ENCODE measurements at places on chromosomes 13 and 19. TPM values are rescaled to one million over a fixed set of nuclear protein-coding genes. Genes with fewer than 3 reads are reported as not detected.

GRCh38 chr19:34017024-34017423, 155.3 kb upstream of the LSM14A start:
- DNase-seq, result no peak

DNA sequence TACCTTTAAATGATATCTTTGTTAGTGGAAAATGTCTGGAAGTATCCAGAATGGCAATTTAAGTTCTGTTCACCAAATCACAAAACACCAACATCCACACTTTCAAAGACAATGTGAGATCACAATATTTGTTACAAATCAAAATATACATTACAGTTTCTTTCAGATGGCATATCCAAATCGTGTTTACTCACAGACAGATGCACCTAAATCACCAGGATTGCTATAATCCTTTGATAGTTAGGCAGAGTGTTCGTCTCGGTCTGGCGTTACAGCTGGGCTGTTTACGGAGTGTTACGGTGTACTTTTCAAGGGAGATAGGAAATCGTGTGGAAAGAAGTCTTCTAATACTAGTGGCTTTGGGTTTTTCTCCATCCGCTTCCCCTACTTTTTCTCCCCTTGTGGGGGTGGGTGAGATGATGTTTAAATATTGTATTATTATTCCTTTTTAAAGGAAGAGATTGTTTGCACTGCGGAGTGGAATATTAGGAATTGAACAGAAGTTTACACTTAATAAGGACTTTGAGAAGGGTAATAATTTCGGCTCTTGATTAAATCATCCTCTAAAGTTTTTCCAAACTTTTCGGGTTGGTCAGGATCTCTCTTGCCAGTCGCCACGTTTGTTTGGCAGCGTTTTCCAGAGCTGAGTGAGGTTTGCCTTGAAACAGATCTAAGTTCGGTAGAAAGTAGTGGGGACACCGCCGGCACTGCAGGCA, 1.8 kb downstream of the MAB21L1 start:
- DNase-seq, result no peak

DNA sequence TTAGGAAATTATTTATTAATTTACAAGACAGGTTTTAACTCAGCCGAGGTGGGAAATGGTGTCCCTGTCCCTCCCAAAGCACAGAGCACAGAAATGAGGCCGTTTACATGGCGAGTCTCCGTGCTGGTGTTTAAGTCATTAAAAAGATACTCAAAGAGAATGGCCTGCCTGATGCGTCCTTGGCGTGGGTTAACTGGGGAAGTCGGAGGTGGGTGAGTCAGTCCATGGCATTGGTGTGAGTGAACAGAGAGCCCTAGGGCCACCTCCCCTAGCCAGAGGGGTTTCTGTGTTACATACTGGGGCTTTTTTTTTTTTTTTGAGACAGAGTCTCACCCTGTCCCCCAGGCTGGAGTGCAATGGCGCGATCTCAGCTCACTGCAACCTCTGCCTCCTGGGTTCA, 3.9 kb downstream of the FEM1A start:
- no peak for DNase-seq

DNA sequence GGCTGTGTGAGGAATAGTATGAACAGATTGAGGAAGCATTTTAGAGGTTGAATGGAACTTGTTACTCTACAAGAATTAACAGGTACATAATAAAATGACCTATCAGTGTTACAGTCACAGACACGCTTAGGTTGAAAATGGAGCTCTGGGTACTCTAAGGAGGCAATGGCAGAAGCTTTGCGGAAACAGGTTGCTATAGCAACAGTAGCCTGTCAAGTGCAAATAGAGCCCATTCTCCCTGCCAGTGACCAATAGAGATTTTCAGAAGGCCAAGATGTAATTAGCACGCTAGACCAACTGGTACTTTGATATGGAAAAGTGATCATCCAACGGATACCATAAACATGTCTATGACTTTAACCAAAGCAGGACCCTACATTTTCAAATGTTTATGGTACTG, 148.5 kb upstream of the FREM2 start:
- no peak for DNase-seq

GRCh38 chr19:57342582-57342981, 8.5 kb upstream of the ZNF304 start:
- no peak for DNase-seq

GRCh38 chr13:51861723-51862300, at the start of gene CCDC70:
CCDC70 (plus strand) TSS chr13:51861969; CDS start chr13:51865412, 3,443 bp downstream.
- DNase-seq, result no peak

The KLK15 gene
- total RNA-seq, result not detected

DNA sequence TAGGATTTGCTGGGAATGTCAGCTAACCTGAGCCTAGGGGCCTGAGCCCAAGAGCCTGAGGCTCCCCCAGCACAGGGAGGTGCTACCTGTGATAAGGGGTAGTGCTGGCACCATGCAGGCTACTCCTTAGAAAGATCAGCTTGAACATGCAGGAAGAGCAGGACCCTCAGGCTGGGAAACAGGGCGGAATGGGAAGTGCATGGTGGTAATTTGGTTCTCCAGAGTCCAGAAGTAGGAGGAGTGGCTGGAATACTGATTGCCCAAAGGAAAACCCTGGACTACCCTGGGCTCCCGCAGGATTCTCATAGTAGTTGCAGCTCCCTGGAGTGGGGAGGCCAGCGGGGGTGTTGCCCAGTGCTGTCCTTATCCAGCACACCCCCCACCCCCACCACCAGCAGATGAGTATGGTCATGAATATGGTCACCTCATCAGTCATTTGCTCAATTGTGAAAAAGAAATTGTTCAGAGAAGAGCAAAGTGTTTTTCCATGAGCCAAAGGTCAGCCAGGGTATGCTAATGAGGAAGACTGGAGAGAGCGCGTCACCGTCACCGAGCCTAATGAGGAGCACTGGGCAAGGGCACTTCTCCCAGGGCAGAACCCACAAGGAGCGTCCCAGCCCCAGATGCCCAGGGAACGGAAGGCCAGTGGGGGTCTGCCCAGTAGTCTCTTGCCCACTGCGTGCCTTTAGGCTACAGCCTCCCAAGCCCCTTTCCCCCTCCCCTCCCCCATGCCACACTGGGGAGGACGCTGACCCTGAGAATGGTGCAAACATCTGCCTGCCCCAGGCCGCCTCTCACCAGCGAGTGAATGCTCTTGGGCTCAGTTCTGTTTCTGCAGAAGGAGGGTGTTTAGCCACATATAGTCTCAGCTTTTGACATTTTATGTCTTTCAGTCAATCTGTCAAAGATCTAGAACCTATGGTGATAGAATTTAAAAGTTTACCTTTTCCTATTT, 5.3 kb downstream of the SLC25A15 start:
- DNase-seq, result no peak

- DNase-seq, result no peak
Observed at GRCh38 chr13:26179344-26179743, 42.8 kb downstream of the RNF6 start.
